GM04503 (cell line): ENCODE measurements at places on chromosomes 12 and 14.

DNA sequence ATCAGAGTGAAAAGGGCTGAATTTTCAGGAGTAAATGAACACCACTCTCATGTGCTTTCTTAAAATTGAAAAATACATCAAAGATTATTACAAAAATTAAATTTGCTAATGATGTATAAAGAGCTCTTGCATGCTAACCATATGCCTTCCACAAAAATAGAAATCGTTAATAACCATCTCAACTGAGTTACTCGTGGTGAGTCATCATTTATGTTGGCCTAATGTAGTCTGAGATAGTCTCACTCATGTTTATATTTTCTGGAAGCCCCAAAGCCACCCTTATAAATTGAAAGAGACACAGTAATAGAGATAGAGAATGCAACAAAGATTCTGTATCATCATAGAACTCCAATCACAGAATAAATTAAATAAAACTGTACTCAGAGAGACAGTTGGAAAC lies 131.2 kb downstream of the KCNH5 start:
- DNase-seq: no peak

- DNase-seq: no peak
Measured at GRCh38 chr12:31727192-31727591, 1.6 kb downstream of the AMN1 start.

- no peak for DNase-seq
Measured at GRCh38 chr12:3634348-3634747, 118.6 kb downstream of the CRACR2A start.

GRCh38 chr14:68939181-68939892 lies 39.8 kb downstream of the ACTN1 start:
- DNase-seq: no peak

DNA sequence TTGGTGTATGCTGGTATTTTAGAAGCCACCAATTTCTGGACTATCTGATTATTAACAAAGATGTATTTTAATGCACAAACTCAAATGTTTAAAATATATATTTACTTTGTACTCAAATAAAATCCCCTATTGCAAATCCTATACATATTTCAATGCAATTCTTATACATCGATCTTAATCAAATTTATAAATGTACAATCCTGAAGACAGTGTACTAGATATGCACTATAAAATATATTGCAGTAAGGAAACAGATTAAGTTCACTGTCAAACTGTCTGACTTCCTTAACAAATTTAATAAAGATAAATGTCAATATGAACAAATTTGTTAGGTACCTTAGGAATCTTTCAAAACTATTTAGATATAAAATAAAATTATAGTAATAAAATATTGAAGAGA lies 43.9 kb downstream of the FOXA1 start:
- DNase-seq: no peak

DNA sequence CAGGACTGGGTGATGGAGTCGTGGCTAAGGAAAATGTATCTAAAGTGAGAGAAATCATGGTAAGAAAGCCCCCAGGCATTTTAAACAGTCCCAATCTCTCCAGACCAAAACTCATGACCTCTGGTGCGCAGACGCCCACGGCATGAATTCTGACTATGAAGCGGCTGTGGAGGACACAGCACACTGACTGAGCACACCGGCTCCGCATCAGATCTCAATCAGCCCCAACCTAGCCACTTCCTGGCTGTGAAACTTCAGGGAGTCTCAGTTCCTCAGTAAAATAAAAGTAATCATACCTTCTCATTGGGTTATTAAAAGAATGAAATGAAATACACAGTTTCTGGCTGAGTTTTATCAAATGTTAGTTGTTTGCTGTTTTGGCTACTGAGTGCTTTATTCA lies 38.7 kb downstream of the SETD3 start:
- DNase-seq: no peak

DNA sequence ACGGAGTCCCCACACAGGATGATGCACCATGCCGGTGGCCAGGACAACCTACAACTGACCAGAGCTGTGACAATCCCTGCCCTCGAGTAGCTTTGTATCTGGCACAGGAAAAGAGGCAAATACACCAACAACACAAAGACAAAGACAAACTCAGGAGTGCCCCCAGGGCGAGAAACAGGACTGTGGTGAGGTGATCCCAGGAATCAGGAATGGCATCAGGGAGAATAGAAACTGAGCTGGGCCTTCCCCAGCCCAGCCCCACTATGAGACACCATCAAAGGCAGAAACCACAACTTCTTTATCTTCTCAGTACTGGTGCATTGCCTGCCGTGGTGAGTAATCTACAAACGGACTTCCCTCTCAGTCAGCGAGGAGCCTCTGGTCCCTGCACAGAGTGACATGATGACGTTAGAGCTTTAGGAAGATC lies 157.7 kb downstream of the TTC7B start:
- no peak for DNase-seq

DNA sequence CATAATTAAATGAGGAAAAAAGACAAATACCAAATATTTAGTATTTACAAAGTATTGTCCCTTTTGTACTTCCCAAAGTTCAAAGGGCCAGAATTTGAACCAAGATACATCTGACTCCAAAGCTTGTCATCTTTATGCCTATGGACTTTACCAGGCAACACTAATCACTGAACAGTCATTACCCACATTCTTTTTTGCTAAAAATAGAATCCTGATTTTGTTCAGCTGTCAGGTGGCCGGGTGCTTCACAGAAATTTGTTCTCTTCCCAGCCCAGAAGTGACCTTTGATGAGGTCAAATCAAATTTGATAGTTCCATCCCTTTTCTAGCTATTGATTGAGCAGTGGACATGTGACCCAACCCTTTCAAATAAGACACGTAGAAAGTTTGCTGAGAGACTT lies 121.6 kb downstream of the LLPH start:
- DNase-seq: no peak

DNA sequence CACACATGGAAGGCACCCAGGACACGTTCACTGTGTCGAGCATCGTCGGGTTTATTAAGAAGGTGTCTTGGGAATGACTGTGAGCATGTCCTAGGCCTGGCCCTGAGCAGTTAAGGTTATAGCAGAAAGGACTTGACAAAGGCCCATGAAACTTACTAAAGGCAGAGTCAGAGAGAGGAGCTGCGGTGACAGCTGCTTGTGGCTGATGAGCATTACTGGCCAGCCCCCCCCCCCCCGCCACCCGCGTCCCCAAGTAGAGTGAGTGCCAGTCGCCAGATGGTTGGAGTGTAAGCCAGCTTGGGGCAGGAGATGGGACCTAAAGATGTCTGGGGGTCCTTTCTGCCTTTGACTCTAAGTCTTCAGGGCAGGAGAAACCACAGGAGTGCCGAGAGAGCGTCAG lies 169.9 kb downstream of the TSPAN9 start:
- no peak for DNase-seq

GRCh38 chr12:53695152-53696145 lies 19.6 kb upstream of the ATP5MC2 start:
- no peak for DNase-seq

GRCh38 chr12:114894076-114894475 lies 210.1 kb upstream of the TBX3 start:
- no peak for DNase-seq

GRCh38 chr12:130608132-130608531 lies 108.0 kb downstream of the RIMBP2 start:
- DNase-seq: no peak

DNA sequence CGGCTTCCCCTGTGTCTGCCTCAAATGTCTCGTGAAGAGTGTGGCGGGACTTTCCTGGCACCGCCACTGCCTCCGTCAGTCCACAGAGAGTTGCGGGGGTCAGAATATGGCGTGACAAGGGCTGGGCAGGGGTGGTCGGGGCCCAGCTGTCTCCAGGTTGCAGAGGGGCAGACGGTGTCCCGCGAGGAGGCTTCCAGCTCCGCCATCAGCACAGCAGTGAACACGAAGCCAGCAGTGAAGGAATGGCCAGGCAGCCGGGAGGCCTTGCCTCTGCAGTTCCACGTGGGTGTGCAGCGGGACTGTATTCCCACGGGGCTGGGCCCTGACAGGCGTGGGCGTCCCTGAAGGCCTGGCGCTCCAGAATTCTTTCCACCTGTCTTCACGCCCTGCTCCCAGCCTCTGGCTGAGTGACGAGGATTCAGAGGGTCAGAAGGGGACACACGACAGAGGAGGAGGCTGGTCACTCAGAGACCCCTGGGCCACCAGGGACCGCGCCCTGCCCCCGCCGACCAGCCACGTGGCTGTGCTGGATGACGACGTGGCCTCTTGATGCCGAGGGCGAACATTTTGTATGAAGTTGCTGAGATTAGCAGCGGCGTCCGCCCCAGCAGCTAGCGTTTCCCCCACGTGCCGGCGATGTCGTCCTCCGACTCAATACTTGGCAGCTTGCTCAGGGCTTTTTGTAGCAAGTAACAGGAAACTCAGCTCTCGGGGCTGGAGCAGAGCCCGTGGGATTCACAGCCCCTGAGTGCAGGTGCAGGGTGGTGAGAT lies 25.0 kb upstream of the GALNT9 start:
- DNase-seq: no peak

DNA sequence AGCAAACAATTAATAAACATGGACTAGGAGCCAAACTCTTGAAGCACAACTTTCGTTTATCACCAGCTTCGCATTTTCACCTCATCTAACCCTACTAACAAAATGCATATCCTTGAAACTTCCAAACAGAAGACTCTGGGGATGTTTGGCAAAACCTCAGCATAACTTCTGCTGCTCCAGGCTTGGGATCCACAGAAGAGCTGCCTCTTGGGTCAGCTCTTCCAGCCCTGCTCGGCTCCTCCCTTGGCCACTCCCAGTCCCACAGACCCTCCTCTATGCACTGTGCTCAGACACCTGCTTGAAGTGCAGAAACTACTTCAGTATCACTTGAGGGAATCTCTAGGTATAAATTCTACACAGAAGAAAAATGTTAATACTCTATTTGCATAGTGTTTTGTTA lies 110.0 kb upstream of the AMIGO2 start:
- DNase-seq: no peak

DNA sequence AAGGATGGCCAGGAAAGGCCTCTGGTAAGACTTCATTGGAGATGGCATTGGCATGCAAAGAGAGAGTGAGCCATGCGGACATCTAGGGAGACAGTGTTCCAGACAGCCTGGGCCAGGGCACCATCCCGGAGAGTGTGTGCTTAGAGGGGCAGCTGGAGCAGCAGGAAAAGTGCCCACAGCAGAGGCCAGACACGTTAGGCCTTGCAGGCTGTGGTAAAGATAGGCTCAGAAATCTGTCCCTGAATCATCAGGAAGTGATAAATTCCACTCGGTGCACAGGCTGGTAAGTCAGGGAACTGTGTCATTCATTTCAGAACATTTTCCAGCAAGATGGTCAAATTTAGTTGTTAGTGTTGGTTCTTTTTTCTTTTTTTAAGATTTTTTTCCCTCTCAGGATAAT lies 8.8 kb downstream of the GALNT16 start:
- DNase-seq: no peak

GRCh38 chr14:90663680-90664079 lies 152.6 kb downstream of the TTC7B start:
- DNase-seq: no peak

GRCh38 chr12:130166306-130166705 lies 4.0 kb downstream of the FZD10 start:
- DNase-seq: no peak

DNA sequence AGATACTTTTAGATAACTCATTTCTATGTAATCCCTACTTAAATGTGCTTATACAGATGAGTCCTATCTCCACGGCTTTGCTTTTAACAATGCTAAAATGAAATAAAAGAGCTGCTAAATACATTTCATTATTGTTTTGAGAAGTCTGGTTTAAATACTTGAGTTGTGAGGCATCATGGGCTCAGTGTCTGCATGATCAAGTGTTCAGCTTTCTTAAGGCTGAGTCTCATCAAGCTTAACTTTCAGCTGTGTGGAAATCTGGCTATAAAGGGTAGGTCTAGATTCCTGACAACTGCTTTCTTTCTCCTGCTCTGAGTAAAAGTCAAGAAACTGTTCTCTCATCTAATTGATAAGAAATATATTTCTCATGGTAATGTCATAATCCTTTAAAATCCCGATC lies 235.4 kb downstream of the FSCB start:
- no peak for DNase-seq

DNA sequence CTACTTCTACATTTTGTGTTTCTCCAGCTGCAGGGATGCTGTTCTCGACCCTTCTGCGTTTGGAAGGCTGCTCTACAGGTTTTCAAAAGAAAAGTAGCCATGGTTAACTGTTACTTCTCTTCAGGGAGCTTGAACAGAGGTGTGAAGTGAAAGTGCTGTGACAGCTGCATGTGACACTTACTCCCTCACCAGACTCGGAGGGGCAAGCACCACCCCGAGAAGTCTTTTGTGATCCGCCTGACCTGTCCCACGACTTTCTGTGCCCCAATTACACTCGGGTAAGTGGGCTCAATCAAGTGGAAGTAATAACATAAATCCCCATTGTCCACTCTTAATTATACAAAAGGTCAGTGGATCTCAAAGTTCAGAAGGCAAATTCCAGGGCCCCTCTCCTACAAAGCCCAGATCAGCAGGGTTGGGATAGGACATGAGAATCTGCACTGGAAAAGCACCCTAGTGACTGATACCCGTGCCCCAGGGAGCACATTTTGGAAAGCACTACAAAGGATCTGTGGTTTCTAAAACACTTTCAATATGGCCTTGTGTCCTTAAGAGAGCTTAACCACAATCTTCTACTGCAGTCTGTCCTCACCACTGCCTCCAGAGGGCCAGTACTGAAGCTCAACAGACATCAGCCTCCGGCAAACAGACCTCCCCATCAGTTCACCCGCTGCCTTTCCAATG lies 11.5 kb downstream of the FICD start:
- peak; percentile 50 for DNase-seq

DNA sequence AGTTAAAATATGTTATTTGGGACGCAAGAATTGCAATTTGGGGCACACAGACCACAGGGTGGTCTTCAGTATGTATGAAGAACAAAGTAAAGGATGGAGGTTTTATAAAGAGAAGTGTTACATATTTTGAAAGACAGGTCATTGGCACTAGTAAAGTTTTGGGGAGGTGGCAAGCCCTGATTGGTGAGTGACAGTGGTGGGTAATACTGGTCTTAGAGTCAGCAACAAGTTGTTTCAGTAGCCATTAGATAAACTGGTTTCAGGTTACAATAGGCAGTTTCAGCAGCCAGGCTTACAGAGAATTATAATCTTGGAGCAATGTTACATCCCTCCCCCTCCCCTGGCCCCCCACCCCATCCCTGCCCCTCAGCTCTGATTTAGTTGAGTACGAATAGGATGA lies 17.5 kb downstream of the MARK3 start:
- no peak for DNase-seq

- peak; percentile 47 for DNase-seq
Measured at GRCh38 chr14:51792809-51793208, 67.6 kb upstream of the GNG2 start.

- no peak for DNase-seq
Measured at GRCh38 chr14:62084020-62084419, 321.8 kb downstream of the SNAPC1 start.

GRCh38 chr12:91622981-91623380 lies 440.4 kb upstream of the DCN start:
- no peak for DNase-seq

GRCh38 chr12:122227341-122227740 lies 1.5 kb upstream of the DIABLO start:
- no peak for DNase-seq

- DNase-seq: peak; percentile 71
Measured at GRCh38 chr12:57087691-57088353, 1.1 kb upstream of the NAB2 start.

- no peak for DNase-seq
Measured at GRCh38 chr12:105092336-105092735, 8.1 kb upstream of the ALDH1L2 start.

- DNase-seq: no peak
Measured at GRCh38 chr12:47088021-47088944, 8.5 kb upstream of the AMIGO2 start.

- no peak for DNase-seq
Measured at GRCh38 chr12:105384220-105384619, 53.7 kb downstream of the C12orf75 start.

GRCh38 chr14:90697577-90698206 lies 118.5 kb downstream of the TTC7B start:
- DNase-seq: peak; percentile 32

- peak; percentile 36 for DNase-seq
Measured at GRCh38 chr12:7369274-7369729, 65.4 kb downstream of the ACSM4 start.
